ENCODE measurements at places on chromosomes 12 and 14.
A peak's percentile ranks its signal among the peaks of the same experiment; 100 is the strongest.

GRCh38 chr14:81337073-81337472, 63.1 kb downstream of the STON2 start:
- no peak for DNase-seq

GRCh38 chr14:90301122-90301521, 30.6 kb downstream of the NRDE2 start:
- no peak for DNase-seq

- peak; percentile 81 for DNase-seq
Observed at GRCh38 chr12:13278249-13278787, 81.8 kb downstream of the EMP1 start.

DNA sequence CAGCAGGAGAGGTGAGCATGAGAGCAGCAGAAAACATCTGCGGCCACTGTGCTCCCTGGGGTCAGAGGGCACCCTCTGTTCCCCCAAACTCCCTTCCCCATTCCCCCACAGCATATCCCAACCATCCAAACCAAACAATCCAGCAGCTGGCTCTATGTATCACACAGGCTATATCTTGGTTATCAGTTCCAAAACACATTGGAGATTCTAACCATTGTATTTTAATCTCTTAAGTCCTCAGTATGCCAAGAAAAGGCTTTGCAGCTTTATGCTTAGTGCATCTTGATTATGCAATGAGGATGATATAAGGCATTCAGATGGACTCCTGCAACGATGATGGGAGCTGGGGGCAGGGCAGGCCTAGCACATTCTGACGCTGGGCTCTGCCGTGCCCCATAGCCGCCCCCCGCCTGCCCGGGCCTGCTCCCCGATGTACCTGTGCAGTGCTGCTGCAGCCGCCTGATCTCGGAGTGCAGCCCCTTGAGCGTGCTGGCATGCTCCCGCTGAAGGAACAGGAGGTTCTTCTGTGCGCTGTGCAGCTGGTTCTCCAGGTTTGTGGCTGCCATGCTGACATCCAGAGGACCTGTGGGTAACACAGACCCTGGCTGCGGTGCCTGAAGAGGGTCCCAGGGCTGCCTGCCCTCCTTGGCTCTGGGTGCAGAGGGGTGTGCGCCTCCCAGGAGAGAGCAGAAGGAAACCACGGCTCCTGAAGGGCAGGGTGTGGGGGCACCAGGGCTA, 29.6 kb downstream of the CCDC92 start:
- peak; percentile 18 for DNase-seq

DNA sequence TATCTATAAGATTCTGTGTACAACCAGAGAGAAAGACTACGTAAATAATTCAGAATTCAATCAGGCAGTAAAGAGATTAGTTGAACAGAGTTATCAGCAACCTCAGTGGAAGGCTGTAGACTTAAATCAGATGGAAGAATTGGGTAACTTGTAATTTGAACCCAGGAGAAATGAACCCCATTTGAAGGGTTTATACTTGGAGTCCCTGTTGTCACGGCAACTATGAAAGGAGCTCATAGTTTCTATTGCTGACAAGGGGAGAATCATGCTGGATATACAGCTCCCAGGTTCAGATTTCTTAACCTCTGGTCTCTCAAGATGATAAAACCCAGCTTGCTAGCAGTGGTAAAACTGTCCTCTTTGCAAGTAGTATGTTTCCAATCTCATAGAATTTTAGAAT, 54.4 kb upstream of the BMP4 start:
- no peak for DNase-seq

GRCh38 chr12:132886529-132887477, 602 bp downstream of the CHFR start:
- peak; percentile 38 for DNase-seq

GRCh38 chr12:126107659-126108058, 1042.4 kb downstream of the AACS start:
- DNase-seq = no peak

DNA sequence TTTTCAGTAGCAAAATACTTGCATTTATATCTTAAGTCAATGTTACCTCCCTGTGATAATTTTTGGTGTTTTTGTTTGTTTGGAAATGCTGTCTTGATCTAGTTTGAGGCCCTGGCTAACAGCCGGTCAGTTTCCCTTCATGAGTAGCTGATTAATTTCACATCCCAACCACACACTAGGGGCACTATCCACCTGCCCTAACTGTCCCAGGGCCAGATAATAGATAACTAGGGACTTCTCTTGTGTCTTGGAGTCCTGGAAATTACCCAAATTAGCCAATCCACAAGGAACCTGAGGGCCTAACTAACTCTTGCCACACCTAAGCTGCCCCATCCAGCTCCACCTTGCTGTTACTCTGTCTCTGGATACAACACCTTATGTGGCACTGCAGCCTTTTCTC, 399.9 kb downstream of the FOXG1 start:
- no peak for DNase-seq

DNA sequence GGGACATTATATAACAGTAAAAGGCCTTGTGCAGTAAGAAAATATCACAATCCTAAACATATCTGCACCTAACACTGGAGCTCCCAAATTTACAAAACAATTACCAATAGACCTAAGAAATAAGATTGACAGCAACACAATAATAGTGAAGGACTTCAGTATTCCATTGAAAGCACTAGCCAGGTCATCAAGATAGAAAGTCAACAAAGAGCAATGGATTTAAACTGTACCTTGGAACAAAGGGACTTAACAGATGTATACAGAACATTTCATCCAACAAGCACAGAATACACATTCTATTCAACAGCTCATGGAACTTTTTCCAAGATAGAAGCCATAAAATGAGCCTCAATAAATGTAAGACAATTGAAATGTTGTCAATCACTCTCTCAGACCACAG, 209.5 kb upstream of the ARHGAP5 start:
- DNase-seq = no peak

DNA sequence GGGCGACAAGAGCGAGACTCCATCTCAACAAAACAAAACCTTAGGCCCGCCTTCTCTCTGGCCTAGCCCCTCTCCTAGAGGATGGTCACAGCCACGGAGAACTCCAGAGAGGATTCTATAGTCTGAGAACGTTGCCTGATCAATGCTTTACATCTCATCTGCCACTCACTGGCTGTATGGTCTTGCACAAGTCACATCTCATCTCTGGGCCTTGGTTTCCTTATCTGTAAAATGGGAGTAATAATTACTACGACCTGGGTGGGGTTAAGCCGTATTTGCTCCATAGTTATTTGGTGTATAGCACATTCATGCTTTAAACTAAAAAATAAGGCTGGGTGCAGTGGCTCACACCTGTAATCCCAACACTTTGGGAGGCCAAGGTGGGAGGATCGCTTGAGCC, 8.5 kb downstream of the TRPV4 start:
- no peak for DNase-seq

GRCh38 chr12:87217491-87217890, 811.7 kb downstream of the C12orf50 start:
- DNase-seq = no peak

DNA sequence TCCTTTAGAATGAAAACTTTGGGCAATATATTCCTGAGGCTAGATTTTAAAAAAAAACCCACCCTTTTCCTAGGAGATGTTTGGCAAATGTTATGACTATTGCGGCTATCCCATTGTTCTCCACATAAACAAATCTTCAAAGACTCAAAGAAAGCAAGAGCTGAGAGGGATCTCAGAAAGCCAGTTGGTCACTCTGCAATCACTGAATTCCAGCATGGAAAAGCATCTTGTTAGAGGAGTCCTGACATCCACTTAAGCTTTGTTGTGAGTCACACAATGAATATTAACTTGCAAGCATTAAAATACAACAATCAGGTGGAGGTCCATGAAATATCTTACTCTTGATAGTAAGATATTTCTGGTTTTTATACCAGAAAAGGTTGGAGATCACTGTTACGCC, 11.0 kb upstream of the PTPRB start:
- no peak for DNase-seq

DNA sequence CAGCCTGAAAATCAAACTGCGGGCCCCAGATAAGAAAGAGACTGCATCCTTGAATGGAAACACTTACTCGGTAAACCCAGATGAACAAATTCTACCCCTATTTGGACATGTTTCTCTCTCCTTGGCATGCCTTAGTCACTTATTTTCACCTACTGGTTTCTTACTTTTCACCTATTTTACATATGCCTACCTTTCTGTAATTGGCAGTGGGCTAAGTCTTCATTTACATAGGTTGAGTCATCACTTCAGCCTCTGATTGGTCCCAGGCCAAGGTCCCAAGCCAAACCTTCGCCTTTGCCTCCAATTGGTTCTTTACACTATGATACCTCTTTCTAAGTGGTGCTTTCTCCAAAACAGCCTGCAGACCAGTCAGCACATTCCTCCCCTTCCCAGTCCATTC, 111.3 kb downstream of the DYRK2 start:
- no peak for DNase-seq

DNA sequence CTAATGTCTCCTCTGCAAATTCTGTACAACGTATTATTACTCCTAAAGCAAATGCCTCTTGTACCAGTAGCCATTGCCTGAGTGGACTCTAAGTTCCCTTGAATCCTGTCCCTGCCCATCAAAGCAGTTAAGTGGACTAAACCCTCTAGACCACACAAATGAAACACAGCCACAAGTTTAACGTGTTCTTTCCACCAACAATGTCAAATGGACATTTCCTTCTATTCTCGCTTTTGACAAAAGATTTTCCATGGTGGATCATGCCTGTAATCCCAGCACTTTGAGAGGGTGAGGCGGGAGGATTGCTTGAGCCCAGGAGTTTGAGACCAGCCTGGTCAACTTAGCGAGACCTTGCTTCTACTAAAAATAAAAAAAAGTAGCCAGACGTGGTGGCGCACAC, 15.9 kb downstream of the CCDC88C start:
- no peak for DNase-seq

GRCh38 chr14:103099081-103099732, 4.7 kb downstream of the EXOC3L4 start:
- DNase-seq = peak; percentile 85

- DNase-seq = peak; percentile 84
Observed at GRCh38 chr14:61025251-61026223, 44.5 kb downstream of the SLC38A6 start.

DNA sequence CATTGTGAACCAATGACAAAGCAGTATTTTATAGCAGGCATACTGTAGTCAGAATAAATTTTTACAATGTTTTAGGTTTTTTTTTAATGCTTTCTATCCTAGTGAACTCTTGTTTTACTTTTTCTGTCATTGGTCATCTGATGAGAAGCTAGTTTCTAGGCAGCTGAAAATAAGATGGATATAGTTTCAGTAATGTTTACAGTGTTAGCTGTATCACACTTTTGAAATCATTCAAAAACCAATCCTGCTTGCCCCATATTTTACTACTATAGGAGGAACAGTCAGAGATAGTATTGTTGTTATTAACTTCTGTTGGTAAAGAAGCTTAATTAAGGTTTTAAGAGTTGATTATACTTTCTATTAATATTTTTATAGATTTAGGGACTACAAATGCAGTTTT, 24.5 kb downstream of the USP15 start:
- no peak for DNase-seq

DNA sequence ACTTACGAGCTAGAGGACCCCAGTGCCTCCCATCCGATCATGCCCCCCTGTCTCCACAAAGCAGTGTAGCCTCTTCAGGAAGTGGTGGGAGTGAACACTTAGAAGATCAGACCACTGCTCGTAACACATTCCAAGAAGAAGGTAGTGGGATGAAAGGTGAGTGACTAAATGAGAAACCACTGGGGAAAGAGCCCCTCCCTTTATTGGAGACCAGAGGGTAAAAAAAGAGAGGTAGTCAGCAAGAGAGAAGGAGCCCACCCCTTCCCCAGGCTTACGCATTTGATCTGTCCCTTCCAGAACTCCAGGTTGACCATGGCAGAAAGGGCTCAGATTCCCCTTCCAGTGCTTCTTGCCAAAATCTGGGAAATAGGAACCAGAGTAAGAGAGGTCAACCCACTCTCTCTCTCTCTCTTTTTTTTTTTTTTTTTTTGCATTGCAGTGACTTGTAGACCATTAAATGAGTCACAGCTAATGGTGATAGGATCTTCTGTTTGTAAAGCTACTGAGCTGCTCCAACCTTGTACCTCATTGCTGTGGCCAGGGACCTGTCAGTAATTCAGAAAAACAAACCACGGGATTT, 165.4 kb downstream of the GCH1 start:
- DNase-seq = peak; percentile 37

DNA sequence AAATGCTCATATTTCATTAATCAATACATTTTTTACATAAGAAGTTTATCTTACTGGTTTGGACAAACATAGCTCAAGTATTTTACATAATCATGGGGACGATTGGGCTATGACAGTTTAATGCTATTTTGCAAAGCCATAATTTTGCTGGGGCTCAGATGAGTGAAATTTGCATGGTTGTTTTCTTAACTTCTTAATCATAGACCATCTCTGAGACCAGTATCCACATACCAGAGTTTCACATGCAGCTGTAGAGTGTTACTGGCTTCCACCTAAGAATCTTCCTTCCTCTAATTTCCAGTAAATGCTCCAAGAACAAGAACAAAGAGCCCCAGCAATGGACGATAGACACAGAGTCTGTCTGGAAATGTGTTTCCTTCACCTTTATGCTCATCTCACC, 303.0 kb upstream of the TMEM132C start:
- DNase-seq = no peak

GRCh38 chr14:94123868-94124267, 5.5 kb downstream of the IFI27L2 start:
- DNase-seq = no peak

- DNase-seq = peak; percentile 62
Observed at GRCh38 chr12:11774821-11775220, 125.3 kb downstream of the ETV6 start.

- DNase-seq = peak; percentile 9
Observed at GRCh38 chr12:59548930-59549329, 46.9 kb upstream of the SLC16A7 start.

GRCh38 chr14:99677231-99678140, 6.6 kb upstream of the CYP46A1 start:
- DNase-seq = no peak

GRCh38 chr12:14654416-14654815, 42.0 kb downstream of the GUCY2C start:
- no peak for DNase-seq

DNA sequence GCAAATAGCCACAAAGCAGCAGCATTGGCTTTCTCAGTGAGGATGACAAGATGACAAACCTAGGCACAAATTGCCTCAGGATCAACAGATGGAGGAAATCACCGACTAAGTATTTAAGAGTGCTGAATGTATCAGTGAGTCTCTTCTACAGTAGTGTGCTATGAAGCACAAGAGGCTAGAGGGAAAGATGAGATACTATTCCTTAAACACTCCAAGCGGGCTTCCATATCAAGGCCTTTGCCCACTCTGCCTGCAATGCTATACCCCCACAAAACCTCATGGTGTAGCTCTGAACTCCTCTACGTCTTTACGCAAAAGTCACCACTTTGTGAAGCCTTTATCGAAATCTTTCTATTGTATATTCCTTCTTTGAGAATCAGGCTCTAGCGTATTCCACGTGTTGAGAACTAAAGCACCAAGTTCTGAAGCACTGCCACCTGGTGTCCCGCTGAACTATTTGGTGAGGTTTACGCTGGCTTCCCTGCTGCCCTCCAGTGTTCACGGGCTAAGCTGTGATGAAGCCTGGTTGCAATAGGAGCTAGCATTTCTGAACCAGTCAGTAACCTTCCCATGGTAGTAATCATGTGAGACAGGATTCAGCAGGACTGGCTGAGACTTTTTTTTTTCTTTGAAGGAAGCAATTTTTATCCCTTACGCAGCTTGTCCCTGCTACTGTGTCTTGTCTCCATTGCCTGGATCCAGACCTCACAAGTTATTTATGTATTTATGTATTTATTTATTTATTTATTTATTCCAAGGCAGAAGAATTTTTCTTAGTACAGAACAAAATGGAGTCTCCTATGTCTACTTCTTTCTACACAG, 426.5 kb upstream of the OR4E1 start:
- DNase-seq = peak; percentile 95

All from hematopoietic multipotent progenitor cell treated with erythropoietin and hydrocortisone succinate and interleukin-3 and kit ligand, for 4 days (in vitro differentiated cells).